Kidney glomerular epithelial cell (primary cell): ENCODE measurements at places on chromosomes 4 and X.
A peak's percentile ranks its signal among the peaks of the same experiment; 100 is the strongest.

DNA sequence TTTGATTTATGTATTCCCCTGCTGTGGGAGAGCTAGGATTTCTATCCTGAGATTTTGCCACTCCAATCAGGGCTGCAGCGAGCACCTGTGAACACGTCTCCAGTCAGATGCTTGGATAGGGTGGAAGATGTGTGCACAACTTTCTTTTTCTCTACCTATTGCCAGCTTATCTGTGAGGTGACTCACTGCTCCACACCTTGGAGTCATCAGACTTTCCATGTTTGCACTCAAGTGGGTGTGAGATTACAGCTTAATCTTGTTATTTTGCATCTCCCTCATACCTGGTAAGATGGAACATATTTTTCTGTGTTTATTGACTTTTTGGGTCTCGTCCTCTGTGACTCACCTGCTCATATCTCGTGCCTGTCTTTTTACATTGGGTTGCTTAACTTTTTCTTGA lies 32.2 kb downstream of the PSAPL1 start:
- DNase-seq, result no peak

DNA sequence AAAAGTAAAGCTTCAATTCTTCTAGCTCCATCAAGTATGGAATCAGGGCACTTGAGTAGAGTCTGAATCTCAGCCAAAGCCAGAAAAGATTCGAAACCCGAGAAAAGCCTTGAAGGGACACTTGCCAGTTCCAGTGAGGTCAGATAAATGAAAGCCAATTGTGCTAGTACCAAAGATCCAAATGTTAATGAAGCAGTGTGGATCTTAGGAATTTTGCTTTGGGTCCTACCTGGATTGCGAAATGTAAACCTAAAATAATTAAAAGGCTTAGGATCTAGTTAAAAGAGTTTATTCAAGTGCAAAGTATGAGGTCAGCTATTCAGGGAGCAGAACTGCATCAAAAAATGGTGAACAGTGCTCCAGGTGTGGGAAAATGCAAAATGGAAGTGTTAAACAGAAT lies 552.6 kb downstream of the NAP1L3 start:
- DNase-seq, result no peak

GRCh38 chr4:184364100-184364921 lies 110.0 kb downstream of the IRF2 start:
- peak; percentile 38 for DNase-seq

GRCh38 chr4:146073517-146073916 lies 102.0 kb upstream of the LSM6 start:
- no peak for DNase-seq

- no peak for DNase-seq
These were observed 76.3 kb downstream of the SOWAHB start for GRCh38 chr4:76821641-76822040.

GRCh38 chrX:31545726-31546125 lies 473.9 kb upstream of the FTHL17 start:
- DNase-seq, result no peak

DNA sequence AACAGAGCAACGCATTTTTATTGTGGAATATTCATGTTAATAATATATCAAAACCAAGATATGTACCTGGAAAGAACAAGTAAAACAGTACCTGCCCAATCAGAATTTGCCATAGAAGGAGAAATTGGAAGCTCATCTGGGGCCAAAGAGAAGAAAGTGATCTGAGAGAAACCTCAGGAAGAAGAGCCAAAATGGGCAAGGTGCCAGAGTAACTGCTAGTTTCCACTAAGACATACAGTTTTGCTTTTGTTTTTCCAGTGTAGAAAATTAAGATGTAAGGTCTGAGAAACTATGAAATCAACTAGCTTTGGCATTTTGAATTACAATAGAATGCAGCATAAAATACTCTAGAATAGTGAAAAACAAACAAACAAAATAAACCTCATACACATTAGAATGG lies 2201.2 kb downstream of the ARAP2 start:
- no peak for DNase-seq

DNA sequence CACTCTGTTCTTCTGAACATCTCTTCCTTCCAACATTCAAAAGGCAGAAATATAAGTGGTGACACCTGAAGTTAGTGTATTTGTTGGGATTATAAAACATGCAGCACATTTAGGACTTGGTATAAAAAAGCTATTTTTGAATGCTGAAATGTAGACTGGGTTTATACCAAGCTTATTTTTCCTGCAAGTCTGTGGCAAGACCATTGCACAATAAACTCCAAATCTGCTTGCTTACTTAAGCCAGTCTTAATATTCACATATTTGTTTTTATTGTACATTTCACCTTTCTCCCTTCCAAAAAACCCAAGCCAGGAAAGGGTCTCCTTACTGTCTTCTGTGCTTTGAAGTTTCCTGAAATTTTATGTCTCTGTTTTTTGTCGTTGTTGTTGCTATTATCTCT lies 63.7 kb downstream of the FHIP1A start:
- DNase-seq, result no peak

- peak; percentile 36 for DNase-seq
These were observed 38.6 kb downstream of the MTMR1 start for GRCh38 chrX:150731795-150732194.

GRCh38 chr4:81116566-81116965 lies 86.1 kb downstream of the BMP3 start:
- DNase-seq, result no peak

DNA sequence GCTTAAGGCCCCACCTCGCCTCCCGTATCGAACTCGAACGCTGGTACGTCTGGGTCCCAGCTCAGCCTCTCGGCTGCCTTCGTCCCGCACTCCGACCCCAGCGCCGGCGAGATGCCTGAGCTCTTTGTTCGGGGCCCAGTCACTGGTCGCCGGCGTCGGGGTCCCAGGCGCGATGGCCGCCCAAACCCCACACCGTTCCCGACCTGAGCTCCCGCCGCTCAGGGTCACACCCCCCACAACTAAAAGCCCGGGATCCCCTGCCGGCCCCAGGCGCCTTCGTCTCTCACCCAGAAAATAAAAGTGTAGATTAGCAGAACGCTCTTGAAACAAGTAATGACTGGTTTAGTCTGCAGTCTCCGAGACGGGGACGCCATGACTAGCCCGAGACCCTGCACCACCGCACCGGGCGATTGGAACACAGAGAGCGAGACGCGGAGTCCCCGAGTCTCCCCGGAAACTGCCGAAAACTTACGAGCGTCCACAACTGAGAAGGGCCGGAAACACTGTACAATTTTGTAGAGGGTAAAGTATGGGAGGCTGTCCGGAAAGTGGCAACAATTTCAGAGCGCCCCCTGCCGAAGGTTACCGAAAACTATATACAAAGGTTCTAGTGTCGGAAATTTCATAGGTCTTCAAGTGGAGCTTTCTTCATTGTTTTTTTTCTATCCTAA lies at the start of gene TSPAN6:
TSPAN6 (minus strand) TSS at position 486 of the 671 bp plus-strand sequence; CDS start at position 374, 112 bp downstream.
- peak; percentile 62 for DNase-seq

- no peak for DNase-seq
These were observed 44.9 kb upstream of the SLC2A9 start for GRCh38 chr4:10066206-10066605.

- no peak for DNase-seq
These were observed 134.0 kb downstream of the ARHGAP10 start for GRCh38 chr4:147865926-147866325.

DNA sequence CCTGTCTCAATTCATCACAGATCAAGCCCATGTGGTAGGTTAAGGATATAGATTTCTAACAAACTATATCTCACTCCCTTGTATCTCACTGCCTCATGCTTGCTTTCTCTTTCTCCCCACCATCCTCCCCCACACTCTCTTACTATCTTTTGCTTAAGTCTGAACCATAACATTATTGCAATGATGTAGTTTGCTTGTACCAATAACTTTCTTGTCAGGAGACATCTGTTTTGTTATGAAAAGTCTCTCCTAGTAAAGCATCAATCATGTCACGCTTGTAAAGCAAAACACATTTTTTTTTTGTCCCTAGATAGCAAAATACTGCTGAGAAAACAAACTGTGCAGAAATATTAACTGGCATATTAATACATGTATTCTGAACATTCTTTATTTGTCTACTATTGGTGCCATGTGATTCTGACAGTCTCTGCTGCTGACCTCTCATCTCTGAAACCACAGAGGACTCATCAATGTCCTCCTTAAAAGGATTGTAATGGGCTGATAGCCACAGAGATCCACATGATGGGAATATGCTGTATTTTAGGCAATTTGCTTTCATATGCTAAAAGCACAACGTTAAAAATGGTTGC lies 217.5 kb downstream of the VEGFC start:
- no peak for DNase-seq

DNA sequence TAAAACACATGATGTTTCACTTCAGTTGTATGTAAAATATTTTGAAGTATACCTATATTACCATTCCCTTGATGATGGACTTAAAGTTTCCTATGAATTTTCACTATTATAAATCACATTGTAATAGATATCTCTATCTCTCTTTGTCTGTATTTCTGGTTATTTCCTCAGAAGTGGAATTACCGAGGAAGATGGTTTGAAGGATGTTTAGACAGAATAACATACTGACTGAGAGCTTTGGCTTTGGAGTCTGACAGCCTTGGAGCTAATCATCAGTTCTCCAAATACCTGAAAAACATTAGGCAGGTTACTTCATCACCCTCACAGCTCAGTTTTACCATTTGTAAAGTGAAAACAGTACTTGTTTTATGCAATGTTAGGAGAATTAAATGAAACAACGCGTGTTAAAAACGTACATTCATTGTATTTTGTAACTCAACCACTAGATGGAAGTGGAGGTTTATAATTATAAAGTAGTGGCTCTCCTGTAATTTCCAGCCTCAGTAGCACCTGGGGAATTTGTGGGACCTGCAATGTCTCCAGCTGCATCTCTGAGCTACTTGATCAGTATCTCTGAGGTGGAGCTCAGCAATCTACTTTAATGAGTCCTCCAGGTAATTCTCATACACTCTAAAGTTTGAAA lies 14.3 kb downstream of the JCHAIN start:
- DNase-seq, result peak; percentile 61

DNA sequence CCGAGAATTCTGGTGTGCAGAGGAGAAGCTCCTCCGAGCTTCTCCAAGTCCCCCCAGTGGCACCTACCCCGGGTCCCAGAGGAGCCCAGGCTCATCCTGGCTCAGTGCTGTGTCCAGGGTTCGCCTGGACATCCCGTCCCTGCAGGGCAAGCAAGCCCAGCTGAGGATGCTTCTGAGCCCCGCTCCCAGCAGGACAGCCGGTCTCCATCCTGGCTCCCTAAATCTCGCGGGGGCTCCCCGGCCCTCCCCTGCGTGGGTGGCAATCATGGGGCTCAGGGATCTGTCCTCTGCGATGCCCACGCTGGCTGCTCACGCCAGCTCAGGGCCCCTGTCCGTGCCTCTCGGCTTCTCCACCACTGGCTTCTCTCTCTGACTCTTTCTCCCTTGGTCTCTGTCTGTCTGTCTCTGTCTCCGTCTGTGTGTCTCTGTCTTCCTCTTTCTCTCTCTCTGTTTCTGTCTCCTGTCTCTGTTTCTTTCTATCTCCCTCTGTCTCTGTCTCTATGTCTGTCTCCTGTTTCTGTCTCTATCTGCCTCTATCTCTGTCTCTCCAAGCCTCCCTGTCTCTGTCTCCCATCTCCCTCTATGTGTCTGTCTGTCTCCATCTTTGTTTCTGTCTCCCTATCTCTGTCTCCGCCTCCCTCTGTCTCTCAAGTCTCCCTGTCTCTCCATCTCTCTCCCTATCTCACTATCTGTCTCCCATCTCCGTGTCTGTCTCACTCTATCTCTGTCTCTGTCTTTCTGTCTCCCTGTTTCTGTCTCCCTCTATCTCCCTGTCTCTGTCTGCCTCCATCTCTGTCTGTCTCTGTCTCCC lies 27.8 kb upstream of the SLC25A6 start:
- no peak for DNase-seq

- no peak for DNase-seq
These were observed 132.1 kb downstream of the ARHGAP10 start for GRCh38 chr4:147863808-147864472.

GRCh38 chrX:43899878-43900815 lies 17.9 kb upstream of the MAOB start:
- no peak for DNase-seq

DNA sequence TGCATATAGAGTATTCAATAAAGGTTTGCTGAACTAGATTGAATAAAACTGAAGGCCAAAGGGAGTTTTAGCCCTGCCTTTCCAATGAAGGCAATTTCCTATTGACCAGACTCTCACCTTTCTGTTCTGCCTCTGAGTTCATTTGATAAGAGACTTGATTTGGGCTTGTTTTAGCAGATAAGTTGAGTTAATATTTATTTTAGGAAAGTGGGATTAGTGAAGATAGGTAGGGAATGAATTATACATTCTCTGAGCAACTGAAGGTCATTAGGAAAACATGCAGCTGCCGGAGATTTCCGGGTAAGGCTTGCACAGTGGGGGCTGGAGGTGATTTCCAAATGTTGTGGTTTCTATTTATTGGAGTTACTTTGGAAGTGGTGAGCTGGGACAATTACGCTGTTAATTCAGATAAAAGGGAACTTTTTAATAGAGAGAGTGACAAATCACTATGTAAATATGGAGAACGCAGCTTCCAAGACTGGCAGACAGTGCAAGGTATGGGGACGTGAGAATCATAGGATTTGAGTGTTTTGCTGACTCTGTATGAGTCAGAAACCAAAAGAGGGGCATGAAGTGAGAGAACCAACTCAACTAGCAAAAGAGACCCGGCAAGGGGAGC lies 553.6 kb upstream of the BOD1L1 start:
- DNase-seq, result no peak

- no peak for DNase-seq
These were observed 317.4 kb downstream of the ASMT start for GRCh38 chrX:1932231-1932630.

DNA sequence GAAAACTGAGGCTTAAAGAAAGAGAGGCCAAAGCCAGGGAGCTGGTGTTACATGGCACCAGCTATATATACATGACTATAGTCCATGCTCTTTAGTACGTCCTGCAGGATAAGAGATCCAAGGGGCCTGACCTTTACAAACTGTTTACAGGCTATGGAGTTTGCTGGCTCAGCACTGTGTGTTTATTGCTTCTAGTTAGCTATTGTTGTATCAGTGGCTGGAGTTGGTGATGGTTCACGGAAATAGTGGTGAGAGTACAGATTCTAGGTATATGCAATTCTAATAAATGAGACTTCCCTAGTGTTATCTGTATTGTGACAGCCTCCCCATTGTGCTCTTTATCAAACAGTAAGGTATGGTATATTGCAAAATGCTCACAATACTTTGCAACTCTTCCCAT lies 46.5 kb downstream of the REPS2 start:
- no peak for DNase-seq

GRCh38 chr4:4268776-4269175 lies 20.8 kb upstream of the TMEM128 start:
- DNase-seq, result no peak

DNA sequence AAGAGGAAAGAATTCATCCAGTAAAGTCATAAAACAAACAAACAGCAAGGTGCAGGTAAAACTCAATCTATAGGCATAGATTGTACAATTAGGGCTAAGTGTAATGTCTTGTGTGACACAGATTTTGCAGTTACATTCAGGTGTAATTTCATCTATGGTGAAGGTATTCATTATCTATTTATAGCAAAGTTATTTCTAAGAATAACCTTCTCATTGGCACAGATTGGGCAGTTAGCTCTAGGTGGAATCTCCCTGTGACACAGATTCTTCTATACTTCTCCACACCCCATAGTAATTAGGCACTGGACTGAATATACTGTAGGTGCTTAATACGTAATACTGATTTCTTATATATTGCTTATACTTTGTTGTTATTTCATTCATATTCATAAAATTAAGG lies 66.8 kb downstream of the COL25A1 start:
- DNase-seq, result no peak

- no peak for DNase-seq
These were observed 82.5 kb upstream of the AFF2 start for GRCh38 chrX:148417934-148418333.

- DNase-seq, result no peak
These were observed 293.9 kb downstream of the BMPR1B start for GRCh38 chr4:95051702-95052020.
